Osteoblast (primary cell): ENCODE measurements at places on chromosomes 1 and 21. TPM values are rescaled to one million over a fixed set of nuclear protein-coding genes. Genes with fewer than 3 reads are reported as not detected.
A peak's percentile ranks its signal among the peaks of the same experiment; 100 is the strongest.

The KRTAP12-2 gene
- total RNA-seq, result not detected in 2 replicates

DNA sequence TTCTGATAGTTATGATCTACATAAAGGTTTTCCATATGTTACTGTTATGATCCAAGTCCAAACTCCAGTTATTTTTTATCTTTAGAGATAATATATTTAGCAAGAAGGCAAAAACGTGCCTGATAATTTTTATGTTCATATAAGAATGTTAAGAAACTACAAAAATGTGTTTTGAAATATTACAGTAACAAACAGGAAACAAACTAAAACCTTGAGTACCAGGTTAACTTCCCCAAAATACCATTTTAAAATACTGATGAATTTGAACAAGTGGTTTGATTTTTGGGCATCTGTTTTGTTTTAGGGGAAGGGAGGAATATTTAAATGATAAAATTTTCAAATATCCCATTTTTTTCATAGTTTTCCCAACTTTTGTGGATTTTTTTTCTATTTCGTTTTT lies 124.8 kb downstream of the NR5A2 start:
- no peak for DNase-seq

The ELAVL4 gene
- total RNA-seq, result not detected in 2 replicates

The IGSF3 gene
- total RNA-seq, result under 0.01 TPM in 2 replicates

The TMEM269 gene
- total RNA-seq, result under 0.01 TPM in 2 replicates

- DNase-seq, result peak; percentile 17
Observed at GRCh38 chr1:221228594-221228993, 349.4 kb downstream of the HLX start.

DNA sequence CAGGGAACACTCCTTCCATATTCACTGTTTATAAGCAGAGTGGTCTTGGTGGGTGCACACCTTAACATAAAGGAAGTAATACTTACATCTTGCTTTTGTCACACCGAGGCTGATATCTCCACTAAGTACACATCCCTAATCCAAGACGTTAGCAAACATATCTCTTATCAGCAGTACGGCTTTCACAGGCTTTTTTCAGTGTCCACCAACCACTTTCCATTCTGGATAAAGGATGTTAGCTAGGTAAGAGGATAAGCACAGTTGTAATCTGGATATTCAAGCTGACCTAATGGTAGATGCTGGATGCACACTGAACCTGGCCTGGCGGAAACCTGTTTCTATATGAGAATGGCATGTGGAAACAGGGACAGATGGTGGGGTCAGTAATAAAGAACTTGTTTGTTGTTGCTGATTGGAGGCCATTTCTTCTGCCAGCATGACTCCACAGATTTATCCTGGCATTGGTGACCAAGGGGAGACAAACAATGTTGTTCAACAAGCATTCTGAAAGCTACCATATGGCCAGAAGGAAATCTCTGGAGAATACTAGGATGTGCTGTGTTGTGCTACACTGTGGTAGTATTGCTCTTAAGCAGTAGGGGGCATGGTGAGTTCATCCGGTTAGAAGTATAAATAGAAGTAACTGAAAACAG lies 416.4 kb downstream of the PTBP2 start:
- peak; percentile 65 for DNase-seq

DNA sequence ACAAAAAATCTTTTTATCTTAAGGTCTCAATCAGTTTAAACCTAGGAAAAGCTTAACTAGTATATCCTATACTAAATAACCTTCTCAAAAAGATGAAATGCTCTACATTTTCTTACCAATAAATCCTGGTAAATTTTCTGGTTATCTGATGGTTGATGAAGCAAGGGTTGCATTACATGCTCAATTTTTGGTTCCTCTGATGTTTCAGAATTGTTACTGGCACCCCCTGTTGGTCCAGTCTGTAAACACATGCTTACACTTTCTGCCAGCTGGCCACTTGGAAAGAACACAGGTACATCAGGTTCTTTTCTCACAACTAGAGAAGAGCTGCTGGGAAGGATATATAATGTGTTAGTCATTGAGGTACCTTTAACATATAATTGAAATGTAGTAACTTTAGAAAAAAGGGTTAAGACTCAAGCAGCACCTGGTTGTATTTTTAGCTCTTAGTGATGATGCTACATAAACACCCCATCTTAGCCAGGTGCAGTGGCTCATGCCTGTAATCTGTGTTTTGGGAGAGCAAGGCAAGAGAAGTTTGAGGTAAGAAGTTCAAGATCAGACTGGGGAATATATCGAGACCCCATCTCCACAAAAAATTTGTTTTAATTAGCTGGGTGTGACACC lies 30.9 kb upstream of the TAL1 start:
- no peak for DNase-seq

DNA sequence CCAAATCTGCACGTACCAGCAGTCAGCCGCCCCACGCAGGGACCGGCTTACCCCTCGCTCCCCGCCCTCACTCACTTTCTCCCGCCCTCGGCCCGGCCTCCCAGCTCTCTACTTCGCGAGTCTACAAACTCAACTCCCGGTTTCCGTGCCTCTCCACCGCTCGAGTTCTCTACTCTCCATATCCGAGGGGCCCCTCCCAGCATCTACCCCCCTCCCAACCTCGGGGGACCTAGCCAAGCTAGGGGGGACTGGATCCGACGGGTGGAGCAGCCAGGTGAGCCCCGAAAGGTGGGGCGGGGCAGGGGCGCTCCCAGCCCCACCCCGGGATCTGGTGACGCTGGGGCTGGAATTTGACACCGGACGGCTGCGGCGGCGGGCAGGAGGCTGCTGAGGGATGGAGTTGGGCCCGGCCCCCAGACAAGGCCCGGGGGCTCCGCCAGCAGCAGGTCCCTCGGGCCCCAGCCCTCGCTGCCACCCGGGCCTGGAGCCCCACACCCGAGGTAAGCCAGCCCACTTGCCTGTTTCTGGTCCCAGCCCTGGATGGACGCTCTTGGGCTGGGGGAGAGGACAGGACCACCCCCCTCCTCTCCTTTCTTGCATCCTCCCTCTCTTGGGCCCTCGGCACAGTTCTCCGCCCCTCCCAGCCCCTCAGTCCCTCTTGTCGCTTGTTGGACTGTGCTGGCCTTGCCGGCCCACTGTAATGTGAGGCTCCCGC lies at the start of gene ARTN:
Gene ARTN (plus strand): TSS at position 416 of the 715 bp plus-strand sequence. CDS start 1,856 bp downstream, outside the sequence.
- DNase-seq, result peak; percentile 94

DNA sequence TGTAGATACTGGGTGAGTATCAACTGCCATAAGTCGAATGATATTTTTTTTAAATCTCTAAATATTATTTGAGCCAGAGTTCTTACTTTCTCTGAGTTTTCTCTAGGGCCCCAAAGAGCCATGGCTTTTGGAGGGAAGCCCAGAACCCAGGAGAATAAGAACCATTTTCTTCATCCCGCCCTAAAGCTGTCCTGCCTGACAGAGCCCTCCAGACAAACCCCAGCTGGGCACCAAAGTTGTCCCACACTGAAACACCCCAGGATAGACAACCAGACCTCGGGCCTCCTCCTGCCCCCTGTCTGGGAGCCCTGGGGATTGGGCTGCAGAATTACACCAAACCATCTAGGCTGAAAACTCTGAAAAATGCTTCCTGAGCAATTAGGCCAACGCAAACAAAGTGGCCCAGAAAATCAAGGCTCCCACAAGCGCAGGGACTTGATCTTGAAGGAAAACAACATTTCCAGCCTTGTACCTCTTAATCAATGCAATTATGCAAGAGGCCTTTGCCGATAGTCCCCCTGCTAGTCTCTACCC lies 113.1 kb downstream of the RRAGC start:
- DNase-seq, result no peak

GRCh38 chr21:44492567-44493385 lies 37.5 kb downstream of the LRRC3 start:
- DNase-seq, result peak; percentile 27

The ACTRT2 gene
- total RNA-seq, result not detected in 2 replicates

The SLC45A1 gene
- total RNA-seq, result 1.8 and 2.4 TPM in 2 replicates

DNA sequence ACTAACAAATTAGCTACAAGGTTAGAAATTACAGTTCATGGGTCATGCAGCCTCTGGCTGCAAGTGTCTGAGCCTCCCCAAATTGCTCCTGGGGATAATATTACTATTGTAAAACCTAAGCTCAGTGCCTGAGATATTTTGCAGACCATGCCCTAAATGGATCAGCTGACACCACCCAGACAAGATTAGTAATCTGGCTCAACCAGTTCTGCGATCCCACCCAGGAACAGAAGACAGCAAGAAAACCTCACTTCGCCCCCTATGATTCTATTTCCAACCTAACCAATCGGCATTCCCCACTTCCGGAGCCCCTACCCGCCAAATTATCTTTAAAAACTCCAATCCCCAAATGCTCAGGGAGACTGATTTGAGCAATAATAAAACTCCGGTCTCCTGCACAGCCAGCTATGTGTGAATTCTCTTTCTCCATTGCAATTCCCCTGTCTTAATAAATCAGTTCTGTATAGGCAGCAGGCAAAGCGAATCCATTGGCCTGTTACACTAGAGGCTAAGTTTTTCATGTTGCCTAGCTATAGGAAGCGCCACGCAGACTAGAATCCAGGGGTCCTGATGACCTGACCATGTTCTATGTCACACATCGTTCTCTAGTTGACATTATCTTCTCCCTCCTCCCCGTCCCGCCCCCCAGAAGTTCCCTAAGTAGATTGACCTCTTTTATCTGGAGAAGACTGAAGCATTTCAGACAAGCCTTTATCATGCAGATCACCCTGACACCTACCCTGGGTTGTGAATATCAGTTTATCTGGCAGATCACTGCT lies 22.4 kb upstream of the ZFYVE9 start:
- no peak for DNase-seq

The MYOM3 gene
- under 0.01 TPM in 1 of 2 replicates, not detected in the other for total RNA-seq

- DNase-seq, result no peak
Observed at GRCh38 chr1:209370241-209370995, 213.1 kb upstream of the CAMK1G start.

The ANXA9 gene
- total RNA-seq, result under 0.01 TPM in 2 replicates

DNA sequence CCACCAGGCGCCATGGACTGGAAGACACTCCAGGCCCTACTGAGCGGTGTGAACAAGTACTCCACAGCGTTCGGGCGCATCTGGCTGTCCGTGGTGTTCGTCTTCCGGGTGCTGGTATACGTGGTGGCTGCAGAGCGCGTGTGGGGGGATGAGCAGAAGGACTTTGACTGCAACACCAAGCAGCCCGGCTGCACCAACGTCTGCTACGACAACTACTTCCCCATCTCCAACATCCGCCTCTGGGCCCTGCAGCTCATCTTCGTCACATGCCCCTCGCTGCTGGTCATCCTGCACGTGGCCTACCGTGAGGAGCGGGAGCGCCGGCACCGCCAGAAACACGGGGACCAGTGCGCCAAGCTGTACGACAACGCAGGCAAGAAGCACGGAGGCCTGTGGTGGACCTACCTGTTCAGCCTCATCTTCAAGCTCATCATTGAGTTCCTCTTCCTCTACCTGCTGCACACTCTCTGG lies 3.8 kb downstream of the GJB3 start:
- DNase-seq, result no peak

The EEIG2 gene
- 11.2 and 12.4 TPM in 2 replicates for total RNA-seq

GRCh38 chr1:89351597-89352311 lies 12.1 kb upstream of the GBP6 start:
- DNase-seq, result no peak

GRCh38 chr1:208278638-208279037 lies 34.5 kb upstream of the PLXNA2 start:
- DNase-seq, result peak; percentile 74

- peak; percentile 95 for DNase-seq
Observed at GRCh38 chr1:93692983-93693591, 11.4 kb upstream of the BCAR3 start.

The C1orf141 gene
- total RNA-seq, result not detected in 2 replicates

The OLIG2 gene
- not detected in 2 replicates for total RNA-seq

DNA sequence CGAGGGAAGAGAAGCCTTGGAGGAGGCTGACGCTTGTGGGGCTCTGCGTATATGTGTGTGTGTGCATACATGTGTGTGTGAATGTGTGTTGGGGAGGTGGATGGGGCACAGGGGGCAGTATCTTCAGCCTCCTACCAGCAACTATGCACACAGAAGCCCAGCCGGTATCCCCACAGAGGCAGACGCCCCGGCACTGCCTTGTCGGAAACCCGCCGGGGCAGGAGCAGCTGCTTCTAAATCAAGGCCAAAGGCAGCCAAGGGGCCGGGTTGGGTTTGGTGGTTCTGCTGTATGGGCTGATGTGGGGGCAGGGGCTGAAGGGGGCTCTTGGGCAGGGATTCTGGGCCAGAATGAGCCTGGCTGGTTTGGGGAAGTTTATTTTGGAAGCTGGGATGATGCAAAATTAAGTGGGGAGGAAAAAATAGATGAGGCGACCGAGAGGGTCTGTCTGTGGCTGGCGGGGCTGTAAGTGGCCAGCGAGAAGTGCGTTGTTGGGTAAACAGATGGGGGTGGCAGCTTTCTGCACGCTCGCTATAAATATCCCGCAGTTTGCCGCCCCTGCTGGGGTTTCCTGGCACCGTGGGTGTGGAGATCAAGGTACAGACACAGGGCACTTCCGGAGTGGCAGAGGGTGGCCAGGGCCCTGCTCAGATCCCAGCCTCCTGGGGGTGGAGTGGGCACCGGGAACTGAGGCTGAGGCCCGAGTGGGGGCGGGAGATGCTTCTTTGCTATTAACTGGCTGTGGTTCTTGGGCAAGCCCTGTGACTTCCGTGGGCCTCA lies 11.0 kb upstream of the WNT4 start:
- DNase-seq, result peak; percentile 58
